ENCODE measurements at places on chromosomes 5 and 9.
A peak's percentile ranks its signal among the peaks of the same experiment; 100 is the strongest.

- no peak for DNase-seq
These were observed 151.6 kb downstream of the SYK start for GRCh38 chr9:90953200-90953599.

DNA sequence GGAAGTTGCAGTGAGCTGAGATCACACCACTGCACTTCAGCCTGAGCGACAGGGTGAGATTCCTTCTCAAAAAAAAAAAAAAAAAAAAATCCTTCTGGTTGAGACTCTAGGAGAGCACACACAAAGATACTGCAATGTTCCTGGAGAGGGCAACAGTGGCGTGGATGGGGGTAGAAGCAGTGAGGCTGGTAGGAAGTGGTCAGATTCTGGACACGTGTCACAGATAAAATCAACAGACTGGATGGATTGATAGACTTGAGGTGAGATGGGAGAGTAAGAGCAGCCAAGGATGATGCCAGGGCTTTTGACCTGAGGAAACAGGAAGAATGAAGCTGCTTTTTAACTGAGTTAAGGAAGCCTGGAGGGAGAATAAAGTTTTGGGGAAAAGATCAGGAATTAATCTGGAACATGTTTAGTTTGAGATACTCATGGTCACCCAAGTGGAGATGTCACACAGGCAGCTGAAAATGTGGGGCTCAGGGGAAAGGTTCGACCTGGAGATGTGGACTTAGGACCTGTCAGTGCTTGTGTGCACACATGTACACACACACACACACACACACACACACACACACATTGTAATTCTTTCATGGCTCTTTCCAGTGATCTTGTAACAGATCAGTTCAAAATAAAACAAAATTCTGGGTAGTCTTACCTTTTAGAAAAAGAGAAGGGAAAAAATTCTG is 88.1 kb downstream of the FANCC start:
- DNase-seq: no peak

DNA sequence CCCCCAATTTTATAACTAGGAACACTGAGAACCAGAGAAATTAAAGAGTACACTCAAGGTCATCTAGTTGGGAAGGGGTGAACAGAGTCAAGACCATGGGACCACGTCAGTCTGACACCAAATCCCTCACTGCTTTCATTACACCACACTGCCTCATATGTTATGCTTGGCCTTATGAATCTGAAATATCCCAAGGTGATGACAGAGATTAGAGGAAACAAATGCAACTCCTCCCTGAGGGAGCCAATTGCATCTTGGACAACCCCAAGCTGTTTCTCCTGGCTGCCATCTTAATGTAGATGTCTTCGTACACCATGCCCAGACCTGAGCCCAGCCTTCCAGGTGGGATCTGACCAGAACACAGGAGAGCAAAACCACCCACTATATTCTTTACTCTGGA is 60.6 kb upstream of the ABCA1 start:
- no peak for DNase-seq

GRCh38 chr5:115601701-115602590 is at the start of gene TICAM2:
TICAM2 (minus strand) TSS chr5:115602479; CDS start chr5:115581256, 21,223 bp downstream.
- peak; percentile 67 for DNase-seq

DNA sequence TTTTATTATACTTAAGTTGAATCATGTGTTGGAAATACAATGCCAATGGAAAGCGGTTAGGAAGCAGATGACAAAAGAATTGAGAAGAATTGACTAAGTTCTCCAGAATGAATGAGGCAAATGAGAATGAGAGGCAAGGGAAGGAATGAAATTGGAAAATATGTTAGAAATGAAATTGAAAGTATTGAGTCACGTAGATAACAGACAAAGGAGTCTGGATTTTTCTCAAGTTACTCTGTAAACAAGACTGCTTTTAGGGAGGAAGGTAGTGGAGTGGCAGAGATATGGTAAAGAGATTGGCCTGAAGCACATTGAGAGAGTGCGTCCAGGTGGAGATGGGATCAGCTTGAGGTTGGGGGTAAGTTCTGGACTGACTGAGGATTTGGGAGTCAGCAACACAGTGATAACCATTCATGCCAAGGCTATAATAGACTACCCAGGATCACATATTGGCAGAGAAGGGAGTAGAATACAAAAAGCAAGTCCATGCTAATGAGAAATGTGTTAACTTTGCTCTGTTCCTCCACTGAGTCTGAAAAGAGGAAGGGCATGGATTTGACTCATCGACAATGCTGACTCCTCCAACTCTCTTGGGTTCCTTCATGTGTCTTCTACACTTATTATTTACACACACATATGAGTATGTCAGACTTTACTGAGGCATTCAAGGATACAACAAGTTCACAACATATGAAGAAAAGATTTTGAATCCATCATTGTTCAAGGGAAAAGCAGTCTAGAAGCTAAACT is 814.2 kb upstream of the ZNF608 start:
- DNase-seq: no peak

DNA sequence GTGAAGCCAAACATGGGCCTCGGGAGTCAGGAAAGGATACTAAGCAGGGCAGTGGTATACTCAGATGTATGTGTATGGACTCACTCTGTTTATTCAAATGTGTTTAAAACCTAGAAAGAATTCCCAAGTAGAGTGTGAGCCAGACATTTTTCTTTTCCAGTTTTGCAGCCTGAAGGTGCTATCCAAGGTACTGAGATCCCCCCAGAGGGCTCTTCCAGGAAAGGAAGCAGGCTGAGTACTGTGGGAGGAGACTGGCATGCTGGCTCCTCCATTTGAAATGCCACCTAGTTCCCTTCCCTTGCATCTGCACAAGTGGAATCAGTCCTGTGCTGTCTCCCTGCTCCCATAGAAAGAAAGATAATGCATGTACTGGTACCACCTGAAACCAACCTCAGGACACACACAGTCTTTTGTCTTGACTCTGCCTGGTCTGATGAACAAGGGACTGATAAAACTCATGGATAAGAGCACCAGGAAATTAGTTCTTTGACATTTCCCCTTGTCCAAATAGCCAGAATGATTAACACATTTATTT is 85.9 kb downstream of the HRH2 start:
- no peak for DNase-seq

DNA sequence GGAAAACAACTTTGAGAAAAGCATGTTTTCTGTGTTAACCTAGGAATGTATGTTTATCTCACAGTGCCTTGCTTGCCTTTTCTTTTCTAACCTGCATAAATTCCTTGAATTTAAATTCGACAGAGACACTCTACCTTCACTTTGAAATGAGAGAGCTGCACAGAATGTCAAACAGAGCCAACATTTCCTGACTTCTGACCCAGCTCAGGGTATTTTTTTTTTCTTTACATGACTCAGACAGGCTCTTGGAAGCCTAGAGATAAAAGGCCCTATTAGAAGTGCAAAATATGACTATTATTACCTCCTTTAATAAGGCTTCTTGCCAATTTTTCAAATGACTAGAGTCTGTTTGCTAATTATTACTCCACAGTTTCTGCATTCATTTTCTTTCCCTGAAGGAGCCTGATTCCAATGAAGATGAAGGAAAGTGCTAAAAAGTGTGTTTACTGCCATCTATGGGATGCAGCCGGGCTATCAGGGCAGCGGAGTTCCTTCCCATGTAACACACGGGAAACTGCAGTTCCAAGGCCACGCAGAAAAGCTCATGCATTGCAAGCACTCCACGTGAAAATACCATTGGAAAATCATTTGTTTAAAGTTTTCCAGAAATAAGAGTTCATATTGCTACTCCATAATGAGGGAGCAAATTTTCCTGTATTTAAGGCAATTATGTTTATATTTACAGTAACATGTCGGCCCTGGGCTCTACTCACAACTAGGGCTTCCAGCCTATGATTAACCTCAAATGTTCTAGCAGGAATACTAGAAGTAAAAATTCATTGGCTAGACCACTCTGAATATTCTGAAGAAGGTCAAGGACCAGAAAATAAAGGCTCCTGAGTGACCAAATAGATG is 485.6 kb downstream of the ZSWIM6 start:
- DNase-seq: no peak

DNA sequence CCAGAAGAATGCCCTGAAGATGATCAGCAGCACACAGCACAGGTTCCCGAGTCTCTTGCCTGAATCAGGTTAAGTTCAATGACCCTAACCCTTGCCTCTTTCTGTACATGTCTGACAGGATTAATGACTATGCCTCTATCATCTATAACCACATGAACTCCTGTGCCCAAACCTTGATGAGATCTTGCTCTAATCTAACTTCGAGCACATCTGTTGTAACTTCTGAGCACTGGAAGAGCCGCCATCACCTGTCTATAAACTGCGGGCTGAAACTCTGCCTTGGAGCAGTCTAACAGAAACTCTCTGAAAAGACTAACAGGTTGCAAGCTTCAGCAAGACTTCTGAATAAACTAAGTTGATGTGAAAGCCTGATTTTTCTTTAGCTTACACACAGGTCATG is 44.5 kb downstream of the SERINC5 start:
- no peak for DNase-seq

Data from psoas muscle (tissue), 8 donors.